ENCODE measurements at places on chromosomes 4 and X.

DNA sequence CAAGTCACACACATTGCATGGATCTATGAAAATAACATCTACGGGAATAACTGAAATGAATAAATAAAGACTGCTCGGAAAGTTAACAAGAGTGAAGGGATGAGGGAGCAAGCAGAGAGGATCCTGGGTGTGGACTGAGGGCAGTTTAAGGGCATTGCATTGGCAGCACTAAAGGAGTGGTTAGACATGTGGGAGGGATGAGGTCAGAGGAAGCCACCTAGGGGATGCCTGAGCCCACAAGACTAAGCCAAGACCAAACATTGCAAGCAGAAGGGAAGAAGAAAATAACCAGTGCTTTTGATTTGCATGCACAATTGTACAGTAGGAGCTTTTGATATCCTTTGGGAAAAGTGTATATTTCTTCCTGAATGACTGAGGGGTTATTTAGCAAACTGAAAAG is 106.1 kb downstream of the MSL3 start:
- DNase-seq: no peak

- DNase-seq: no peak
Observed at GRCh38 chr4:182555997-182556418, 312.8 kb downstream of the TENM3 start.

GRCh38 chr4:56186808-56187523 is 200.3 kb downstream of the AASDH start:
- DNase-seq: no peak

DNA sequence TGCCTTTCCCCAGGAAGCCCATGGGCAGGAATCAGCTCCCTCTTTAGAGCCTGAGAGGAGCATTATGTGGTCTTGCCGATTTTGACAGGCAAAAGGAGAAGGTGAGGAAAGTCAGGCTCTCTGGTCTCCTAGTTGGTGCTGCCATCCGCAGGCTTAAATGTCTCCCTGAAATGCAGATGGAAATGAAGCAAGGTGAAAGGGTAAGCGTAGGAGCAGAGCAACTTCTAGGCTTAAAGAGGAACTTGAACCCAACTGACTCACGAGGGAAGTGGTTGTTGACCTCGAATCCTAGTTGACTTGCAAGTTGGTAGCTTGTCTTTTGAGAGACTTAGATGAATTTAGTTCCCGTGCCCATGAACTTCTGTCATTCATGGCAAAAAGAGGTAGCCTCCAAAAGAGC is 205.9 kb downstream of the PTTG2 start:
- DNase-seq: no peak

- DNase-seq: no peak
Observed at GRCh38 chrX:148629434-148629833, 129.0 kb downstream of the AFF2 start.
